ENCODE measurements at places on chromosomes 1 and 21.
A peak's percentile ranks its signal among the peaks of the same experiment; 100 is the strongest.

- no peak for DNase-seq
Observed at GRCh38 chr1:45545553-45546310, 4.9 kb upstream of the AKR1A1 start.

DNA sequence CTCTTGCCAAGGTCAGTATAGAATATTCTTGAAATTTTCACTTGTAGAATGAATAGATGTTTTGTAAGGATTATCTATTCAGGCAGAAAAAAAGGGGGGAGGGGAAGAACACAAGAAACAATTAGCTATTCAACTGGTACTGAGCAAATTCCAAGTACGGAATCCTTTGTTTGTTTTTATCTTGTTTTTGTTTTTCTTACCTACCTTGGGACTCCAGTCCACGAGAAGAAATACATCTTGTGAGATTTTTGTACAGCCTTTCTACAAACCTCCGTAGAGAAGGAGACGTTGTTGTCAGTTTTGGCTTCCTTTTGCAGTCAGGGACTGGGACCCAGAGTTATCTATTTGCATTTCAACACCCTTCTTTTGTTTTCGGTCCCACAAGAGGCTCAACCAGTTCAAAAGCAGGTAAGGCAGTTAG, 36.0 kb downstream of the ZNF281 start:
- DNase-seq, result no peak

DNA sequence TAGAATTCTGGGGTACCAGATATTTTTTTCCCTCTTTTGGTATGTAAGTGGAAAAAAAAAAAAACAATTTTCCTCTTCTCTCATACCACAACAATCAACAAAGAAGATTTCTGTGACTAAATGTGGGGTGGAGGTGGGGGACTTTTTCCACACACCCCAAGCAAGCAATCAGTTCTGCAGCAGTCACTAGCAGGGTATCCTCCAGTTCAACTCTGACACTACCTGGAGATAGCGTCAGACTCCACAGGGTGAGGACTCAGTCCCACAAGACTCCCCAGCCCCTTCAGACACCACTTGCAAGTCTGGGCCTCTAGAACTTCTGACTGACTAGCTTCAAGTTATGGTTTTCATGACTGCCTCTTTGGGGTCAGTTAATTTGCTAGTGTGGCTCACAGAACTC, 6.2 kb downstream of the DHX9 start:
- no peak for DNase-seq

DNA sequence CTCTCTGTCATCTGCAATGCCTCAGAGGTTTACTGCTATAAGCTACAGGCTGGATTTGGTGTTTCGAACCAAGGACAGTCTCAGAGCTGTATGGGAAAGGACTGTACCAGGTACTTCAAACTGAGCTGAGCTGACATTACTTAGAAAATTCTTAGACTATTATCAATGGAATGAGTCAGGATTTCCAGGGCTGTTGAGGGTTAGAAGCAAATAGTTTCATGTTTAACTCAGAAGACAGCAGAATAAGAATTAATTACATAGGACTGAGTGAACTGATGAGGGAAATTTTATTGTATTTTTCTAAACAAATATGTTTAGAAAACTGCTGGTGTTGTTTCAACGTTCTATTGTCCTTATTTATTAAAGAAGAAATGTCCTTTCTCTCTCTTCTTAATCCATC, 74.3 kb upstream of the CAPZB start:
- DNase-seq, result no peak

GRCh38 chr21:44354001-44354405, 582 bp downstream of the TRPM2 start:
- DNase-seq, result peak; percentile 92

DNA sequence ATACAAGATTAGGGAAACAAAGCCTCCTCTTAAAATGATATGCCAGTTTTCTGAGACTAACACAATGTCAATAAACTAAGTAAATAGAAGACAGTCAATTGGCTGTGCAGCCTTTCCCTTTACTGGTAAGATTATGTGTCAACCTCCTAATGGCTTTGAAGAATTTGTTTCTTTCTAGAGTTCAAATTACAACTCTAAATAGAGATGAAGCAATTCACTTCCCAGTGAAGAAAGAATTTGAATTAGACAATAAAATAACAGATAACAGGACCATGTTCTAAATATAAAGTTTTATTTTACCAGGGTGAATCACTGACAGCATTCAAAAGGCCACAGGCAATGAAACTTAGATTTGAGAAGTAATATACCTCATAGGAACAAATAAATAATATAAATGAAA, 680.3 kb downstream of the PLA2G4A start:
- no peak for DNase-seq

DNA sequence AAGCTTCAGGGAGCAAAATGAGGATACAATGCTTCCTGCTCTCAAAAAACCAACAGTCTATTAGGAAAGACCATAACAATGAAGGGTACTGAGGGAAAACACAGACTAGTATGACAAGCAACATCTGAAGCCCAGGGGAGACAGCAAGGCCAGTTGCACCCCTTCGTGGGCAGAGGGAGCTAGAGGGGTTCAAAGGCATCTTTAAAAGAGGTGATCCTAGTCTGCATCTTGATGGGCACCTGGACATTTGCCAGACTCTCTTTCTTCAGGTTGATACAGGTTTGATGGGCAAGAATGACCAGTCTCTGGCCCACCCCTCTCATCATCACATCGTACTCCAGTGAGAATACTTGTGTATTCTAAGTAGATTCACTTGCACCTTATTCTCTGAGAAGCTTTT, 177.7 kb downstream of the VAV3 start:
- DNase-seq, result no peak

- no peak for DNase-seq
Observed at GRCh38 chr1:93533677-93534076, 85.8 kb downstream of the FNBP1L start.

DNA sequence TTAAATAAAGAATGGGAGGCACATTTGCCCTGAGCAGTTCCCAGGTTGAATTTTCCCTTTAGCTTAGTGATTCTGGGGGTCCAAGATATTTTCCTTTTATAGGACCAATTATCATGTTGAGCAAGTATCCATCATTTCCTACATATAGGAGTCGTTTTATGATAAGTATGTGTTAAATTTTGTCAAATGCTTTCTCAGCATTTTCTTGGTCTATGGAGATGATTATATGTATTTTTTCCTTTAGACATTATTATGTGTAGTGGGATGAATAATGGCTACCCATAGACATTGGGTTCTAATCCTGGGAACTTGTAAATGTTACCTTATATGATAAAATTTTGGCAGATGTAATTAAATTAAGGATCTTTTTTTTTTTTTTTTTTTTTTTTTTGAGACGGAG, 128.7 kb downstream of the LMO4 start:
- DNase-seq, result no peak

- DNase-seq, result no peak
Observed at GRCh38 chr1:222084996-222085395, 343.1 kb upstream of the DUSP10 start.

GRCh38 chr1:181601186-181601950, 118.1 kb downstream of the CACNA1E start:
- DNase-seq, result no peak

- DNase-seq, result no peak
Observed at GRCh38 chr1:217968085-217968484, 317.0 kb upstream of the RRP15 start.

DNA sequence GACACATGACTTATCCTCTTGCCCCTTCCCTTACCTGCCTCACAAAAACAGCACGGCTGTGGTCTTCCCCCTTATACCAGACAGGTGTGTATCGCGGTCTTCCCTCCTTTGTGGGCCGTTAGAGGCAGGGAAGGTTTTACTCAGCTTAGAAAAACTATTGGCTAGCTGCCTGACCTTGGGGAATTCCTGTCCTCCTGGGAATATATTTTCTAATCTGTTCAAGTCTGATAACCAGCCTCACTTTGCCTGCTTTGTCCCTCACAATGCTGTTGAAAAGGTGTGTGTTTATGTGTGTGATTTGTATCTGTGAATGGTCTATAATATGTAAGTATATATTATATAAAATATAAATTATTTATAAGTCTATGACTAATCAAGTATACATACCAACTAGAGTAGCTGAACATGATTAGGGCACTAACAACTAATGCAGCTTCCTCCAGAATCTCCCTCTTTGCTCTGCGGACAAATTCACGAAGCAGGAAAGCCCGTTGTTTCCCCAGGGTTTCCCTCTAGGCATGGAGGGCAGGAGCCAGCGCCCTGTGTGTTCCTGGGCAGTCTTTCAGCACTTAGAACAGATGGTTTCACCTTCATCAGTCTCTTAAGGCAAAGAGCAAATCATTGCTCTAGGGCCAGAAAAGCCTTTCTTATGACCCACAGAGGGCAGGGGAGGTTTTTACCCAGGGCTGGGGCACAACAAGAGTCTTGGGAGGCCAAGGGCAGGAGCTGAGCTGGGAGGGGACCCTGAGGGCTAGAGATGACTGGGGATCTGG, 25.6 kb downstream of the SLC26A9 start:
- no peak for DNase-seq
